ENCODE measurements at places on chromosomes 5 and 9. TPM values are rescaled to one million over a fixed set of nuclear protein-coding genes. Genes with fewer than 3 reads are reported as not detected.

The CTNND2 gene
- 2.9 TPM for total RNA-seq

The CDHR2 gene
- 0.21 TPM for total RNA-seq

DNA sequence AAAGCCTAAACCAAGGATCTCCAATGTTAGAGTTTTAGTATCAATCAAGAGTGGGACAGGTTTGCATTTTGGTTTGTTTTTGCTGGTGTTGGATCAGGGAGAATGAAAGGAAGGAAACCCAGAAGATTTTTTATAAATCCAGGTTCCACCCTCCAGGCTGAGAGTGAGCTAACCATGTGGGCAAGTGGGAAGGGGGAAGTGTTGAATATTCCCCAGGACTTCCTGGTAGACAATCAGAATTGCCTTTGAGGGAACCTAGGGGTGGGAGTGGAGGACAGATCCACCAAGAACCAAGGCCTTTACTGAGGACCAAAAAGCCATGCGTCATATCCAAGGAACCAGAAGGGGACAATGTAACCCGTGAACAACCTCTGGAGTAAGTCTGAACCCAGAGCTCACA is 33.5 kb upstream of the PIK3R1 start:
- no peak for DNase-seq

DNA sequence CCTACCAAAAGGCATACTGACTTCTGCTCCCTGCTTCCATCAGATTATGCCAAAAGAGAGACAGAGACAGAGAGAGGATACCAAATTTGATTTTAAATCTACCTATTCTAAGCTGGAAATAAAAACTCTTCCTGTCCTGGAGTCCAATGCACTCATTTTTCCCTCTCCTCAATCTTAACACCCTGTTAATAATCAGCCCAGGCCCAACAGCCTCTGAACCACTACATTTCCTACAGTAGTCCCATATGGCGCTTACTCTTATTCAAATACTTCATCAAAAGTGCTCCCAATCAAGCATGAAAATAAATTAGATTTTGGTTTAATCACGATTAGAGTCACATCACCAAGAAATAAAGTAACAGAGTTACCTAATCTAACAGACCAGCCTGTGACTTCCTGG is 152.3 kb downstream of the TSSK1B start:
- DNase-seq = no peak

DNA sequence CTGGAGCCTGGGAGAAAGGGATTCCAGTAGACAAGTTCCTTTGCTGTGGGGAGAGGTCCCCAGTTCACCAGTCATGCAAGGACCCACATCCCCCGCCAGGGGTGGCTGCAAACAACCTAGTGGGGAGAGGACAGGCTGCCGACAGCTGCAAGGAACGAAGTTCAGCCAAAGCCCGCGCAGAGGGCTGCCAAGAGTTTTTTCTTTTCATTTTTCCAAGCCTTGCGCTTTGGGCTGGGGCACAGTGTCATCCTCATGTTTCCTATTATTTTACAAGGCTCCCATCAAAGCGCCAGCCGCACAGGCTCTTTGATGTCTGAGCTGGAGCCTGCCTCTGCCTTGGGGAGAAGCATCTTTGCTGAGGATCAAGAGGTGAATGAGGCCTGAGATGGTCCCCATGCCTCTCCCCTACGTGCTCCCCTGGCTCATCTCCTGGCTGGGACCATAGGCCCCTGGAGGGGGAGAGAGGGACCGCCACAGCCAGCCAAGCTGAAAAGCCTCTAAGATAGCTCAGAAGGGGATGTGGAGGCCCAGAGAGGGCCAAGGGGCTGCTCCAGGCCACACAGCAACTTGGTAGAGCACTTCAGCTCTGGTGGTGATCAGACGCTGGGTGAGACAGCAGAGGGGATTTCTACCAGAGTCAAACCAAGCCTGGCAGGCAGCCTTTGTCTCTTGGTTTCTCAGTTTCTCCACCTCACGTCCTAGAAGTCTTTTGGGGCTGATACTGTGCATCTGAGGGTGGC is 50.4 kb upstream of the SYNPO start:
- DNase-seq = peak; percentile 86
